ENCODE measurements at places on chromosomes 11 and 22.

GRCh38 chr11:72985645-72986044, 156.5 kb downstream of the FCHSD2 start:
- DNase-seq: no peak

DNA sequence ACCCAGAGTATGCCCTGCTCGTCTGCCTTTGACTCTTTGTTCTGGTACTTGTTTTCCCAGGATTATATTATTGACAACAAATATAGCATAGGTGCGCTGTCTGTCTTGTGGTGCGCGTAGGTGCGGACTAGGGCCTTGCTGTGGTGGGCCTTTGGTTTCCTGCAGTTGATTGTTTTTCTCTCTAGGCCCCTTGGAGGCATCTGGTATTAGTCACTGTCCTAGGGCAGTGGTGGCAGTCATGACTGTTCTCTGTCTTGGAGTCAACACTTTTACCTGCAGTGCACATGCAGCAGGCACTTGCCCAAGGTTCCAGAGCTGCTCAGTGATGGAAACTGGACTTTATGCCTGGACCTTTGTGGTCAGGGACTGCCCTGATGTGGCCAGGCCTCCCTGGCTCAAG, 18.6 kb downstream of the PPP6R2 start:
- no peak for DNase-seq

DNA sequence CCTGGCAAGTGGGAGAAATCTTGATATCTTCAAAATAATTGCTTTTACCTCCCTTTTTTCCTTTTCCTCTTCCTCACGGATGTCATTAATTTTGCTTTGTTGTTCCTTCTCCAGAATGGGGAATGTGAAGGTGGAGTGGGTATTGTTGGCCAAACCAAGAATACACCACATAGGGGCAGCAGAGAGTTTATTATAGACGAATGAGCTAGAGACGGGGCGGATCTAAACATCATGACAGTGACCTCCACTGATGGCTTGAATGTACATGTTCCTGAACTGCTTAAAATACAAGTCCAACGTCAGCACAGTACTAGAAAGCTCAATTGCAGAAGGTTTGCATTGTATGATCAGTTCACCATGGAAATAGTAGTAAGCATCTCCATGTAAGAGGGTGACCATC, 122.3 kb upstream of the SNX19 start:
- peak; percentile 1 for DNase-seq

GRCh38 chr22:36274531-36274930, 21.6 kb downstream of the APOL1 start:
- no peak for DNase-seq

- no peak for DNase-seq
These were observed 60.6 kb downstream of the SMCO4 start for GRCh38 chr11:93482556-93482955.

DNA sequence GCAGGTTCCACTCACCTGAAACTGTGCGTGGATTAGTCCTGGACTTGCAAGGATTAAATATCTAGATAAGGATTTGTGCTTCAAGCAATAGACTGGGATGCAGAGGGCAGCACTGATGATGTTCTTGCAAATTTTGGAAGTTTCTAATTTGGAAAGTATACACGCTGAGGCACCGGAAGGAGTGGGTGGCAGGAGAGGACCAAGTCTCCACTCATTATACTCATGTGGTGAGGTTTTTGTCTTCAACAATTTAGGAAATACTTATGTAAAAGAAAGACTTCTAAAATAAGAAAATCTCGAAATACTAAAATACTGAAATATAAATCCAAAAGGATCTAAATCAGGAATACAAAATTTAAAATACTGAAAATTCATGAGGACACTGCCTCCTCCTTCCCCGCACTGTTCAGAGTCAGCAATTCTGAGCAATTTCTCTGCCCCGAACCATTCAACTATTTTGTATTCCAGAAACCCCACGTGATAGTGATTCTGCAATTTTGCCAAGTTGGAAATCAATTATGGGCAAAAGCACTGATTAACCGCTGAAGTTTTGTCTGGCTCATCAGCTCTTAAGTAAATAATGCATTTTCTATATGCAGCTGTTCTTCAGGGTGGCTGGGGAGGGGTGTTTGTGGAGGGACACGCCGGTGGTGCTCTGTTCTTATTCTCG, 47.0 kb upstream of the CLMP start:
- no peak for DNase-seq

DNA sequence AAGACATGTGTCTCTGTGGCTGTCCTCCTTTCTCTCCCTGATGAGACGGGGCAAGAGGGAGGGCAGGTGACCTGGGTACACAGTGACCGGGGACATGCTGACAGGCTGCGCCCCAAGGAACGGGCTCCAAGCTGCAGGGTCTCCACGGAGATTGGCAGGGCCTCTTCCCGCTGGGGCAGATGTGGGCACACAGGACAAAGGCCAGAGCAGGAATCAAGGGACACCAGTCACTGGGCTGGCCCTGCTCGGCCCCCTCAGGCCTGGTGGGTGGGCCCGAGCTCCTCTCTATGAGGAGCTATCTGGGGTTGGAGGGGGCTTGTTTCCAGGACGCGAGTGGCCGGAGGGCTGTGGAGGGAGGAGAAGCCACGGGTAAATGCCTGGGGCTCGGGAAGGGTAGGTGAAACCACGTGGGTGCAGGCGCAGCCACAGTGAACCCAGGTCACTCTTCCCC, 11.2 kb downstream of the PNPLA5 start:
- no peak for DNase-seq

DNA sequence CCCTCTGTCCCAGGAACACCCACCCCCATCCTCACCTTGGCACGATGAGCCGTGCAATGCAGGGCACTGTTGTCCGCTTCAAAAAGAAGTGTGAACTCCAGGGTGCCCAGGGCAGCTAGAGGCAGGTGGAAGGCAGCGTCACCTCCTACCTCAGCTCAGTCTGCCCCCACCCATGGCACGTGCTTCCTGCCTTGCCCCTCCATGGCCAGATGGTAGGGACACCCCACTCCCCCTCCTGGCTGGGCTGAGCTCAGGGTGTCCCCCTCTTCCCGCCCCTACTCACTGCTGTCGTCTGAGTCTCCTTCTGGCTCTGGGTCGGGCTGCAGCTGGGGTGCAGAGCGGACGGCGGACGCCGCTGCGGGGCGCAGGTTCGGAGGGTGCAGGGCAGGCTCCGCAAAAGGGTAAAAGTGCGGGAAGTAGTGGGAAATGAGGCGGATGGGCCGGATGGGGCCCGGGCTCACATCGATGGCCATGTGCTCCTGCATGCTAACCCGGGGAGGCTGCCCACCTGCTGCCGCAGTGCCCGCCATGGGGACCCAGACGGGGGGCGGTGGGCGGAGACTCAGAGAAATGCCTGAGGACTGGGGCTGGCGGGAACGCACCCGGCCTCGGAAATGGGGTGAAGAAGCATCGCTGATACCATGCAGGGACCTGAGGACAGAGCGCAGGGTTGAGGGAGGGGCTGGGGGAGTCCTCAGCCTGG, 9.1 kb downstream of the NDUFV1 start:
- DNase-seq: no peak

- no peak for DNase-seq
These were observed 81.9 kb upstream of the TEAD1 start for GRCh38 chr11:12592283-12592682.

DNA sequence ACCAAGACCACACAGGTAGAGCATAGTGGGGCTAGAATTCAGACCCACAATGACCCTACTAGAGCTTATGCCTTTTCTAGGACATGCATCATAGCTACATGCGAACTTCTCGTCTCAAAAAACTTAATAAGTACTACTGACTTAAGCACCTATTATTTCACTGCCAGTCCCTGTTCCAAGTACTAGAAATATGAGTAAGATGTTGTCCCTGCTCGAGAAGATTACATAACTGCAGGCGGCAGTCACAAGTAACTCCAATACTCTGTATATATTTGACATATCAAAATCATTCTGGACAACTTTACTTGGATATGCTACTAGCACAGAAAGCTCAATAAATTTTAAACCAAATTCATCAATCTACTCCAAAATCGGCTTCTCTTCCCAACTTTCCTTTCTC, 235.0 kb downstream of the TTC28 start:
- DNase-seq: no peak

- no peak for DNase-seq
These were observed 27.1 kb downstream of the BRD1 start for GRCh38 chr22:49800408-49801238.

- DNase-seq: peak; percentile 42
These were observed 59.1 kb upstream of the POU2AF2 start for GRCh38 chr11:111186308-111186915.

DNA sequence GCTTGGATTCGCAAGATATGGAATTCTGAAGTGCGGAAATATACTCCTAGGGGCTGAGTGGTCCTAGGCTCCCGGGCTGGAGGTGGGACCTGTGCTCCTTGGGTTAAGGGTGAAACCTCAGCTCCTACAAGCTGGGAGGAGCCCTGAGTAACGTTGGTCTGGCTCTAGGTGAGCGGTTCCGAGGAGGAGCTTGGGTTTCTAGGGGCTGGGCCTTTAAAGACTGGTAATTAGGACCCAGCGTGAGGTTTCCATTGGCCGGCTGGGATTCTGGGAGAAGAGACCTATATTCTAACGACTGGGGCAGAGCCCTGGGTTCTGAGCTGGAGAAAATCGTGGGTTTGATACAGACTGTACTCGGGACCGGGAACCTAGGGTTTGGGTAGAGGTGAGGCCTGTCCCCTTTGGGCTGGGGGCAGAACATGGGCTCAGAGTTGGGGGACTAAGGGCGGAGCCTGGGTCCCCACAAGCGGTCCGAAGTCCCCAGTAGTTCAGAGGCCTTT, 882 bp upstream of the MAP4K2 start:
- no peak for DNase-seq

DNA sequence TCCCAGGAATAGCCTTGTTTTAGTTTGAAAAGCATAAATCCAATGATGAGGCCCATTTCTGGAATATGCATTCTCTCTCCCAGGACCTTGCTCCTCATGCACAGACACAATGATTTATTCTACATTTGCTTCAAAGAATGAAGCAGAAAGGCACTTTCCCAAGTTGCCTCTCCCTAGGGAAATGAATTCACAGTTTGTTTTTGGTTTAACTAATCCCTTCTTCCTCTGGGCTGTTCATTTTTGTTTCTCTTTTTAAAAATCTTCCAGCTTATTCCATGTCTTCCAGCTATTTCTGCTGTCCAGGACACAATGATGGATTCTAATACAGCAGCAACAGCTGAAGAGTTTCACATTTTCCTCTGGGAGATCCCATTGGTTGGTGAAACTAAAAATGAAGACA, 1529.2 kb upstream of the TENM4 start:
- DNase-seq: no peak

- DNase-seq: no peak
These were observed 85.2 kb downstream of the RELT start for GRCh38 chr11:73461335-73461840.

GRCh38 chr11:78248903-78249302, 60.2 kb downstream of the USP35 start:
- no peak for DNase-seq

DNA sequence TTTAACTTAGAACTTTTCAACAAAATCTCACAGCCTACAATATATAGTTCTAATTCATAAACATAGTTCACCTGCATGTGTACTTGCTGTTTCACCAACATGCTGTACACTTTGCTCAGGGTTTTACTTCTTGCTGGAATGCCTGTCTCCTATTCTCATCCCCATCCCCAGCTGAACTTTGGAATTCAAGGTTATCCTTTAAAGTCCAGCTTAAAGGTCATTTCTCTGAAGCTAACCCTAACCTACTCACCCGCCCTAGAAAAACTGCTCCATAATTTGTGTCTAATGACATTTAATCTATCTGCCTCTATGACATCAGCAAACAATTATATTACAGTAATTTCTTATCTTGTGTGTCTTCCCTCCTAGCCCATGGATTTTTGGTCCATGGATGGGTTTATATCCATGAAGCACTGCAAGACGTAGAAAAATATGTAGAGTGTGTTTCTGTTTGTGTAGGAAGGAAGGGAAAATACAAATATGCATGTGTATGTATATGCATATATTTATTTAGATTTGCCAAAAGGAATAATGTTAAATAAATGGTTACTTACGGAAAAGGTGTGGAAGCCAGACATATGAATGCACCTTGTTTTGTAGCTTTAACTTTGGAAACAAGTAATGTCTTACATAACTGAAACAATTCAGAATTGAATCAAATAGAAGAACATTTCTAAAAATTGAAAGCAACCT, 99.5 kb upstream of the APOA1 start:
- no peak for DNase-seq

DNA sequence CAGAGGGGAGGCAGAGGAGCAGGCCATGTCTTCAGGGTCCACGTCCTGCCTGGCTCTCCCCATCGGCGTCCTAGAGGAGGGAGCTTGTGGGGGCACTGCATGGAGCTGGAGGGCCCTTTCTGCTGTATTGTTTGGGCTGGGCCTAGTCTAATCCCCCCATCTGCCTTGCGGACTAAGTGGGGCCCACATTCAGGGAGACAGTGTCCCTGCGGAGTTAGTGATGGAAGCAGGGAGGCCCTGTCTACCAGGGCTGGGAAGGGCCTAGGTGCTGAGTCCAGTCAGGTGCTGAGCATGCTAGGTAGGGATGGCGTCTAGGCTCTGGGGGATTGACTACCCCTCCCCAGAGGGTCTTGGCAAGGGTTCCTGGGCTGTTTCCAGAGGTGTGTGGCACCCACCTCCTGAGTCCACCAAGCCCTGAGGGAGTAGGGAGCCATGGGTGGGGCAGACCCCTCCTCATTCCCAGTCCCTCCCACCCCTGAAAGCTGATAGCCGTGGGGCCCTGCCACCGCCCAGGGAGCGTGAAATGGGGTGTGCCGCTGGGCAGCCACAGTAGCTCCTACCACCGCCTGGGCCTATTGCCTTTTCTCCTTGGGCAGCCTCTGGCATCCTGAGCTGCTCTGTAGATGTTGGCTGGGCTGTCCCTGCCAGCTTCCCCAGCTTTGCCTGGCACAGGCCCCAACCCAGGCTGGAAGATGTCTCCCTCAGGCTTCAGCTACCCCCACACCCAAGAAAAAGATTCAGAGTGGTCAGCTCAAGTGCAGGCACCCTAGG, 1.9 kb upstream of the POLD4 start:
- no peak for DNase-seq

DNA sequence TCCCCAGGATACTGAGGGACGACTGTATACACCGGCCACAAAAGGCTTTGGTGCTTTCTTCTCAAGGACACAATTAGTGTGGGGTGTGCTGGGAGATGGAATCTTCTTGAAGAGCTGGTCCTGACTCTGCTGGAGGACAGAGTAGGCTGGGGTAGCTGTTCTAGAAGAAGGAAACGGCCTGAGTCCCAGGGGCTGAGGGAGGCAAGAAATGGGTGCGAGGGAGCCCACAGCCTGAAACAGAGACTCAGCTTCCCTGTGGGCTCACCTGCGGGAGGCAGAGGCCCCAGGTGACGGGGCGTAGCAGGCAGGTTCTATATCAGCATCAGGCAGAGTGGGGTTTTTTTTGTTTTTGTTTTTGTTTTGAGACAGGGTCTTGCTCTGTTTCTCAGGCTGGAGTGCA, 36.6 kb downstream of the PARVG start:
- no peak for DNase-seq

GRCh38 chr11:17244046-17244445, 32.5 kb upstream of the NUCB2 start:
- peak; percentile 32 for DNase-seq
